Activated T-helper 2 cell treated with anti-CD3 and anti-CD28 coated beads, Interferon-gamma antibody, Interleukin-2, Interleukin-4, amounts not matched to agents 10 μg/mL and 5 μg/mL and 100 μg/mL, durations not matched to agents 14 hours and 24 hours and 36 hours (primary cell): ENCODE measurements at places on chromosomes 12 and 14.
A peak's percentile ranks its signal among the peaks of the same experiment; 100 is the strongest.

DNA sequence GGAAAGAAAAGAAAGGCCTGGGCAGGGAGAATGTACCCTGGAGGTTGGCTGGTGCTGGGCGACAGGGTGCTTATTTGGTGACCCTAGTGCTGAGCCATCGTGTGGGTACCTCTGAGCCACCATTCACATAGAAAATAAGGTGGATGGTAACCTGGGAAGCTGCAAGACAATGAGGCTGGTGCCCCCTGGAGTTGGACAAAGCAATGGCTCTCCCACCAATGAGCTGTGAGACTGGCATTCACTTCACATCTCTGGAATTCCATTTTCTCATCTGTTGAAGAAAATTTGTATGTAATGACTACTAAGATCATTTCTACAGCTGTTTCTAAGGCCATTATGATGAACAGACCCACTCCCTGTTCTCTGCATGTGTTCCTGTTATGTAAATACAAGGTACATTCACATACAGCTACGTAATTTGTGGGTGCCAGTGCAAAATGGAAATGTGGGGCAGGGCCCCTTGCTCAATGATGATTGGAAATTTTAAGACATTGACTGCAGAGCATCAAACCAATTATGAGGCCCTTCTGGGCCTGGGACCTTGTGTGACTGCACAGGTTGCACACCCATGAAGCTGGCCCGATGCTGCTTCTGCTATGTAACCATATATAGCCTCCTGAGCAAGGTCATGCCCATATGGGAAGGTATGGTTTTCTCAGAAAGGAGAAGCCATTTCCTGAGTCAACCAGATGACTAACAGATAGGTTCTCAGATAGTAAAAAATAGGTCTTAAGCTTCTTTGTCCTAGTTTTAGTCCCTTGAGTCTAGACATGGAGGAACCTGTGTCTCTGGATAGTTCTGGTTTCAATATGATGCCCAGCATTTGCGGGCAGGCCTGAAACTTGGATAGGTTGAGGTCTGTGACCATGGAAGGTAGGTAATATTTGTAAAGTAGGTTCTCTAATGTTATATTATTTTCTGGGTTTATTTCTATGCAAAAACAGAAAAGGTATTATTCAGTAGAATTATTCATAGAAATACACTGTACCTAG is 63.4 kb upstream of the IGF1 start:
- DNase-seq: no peak

DNA sequence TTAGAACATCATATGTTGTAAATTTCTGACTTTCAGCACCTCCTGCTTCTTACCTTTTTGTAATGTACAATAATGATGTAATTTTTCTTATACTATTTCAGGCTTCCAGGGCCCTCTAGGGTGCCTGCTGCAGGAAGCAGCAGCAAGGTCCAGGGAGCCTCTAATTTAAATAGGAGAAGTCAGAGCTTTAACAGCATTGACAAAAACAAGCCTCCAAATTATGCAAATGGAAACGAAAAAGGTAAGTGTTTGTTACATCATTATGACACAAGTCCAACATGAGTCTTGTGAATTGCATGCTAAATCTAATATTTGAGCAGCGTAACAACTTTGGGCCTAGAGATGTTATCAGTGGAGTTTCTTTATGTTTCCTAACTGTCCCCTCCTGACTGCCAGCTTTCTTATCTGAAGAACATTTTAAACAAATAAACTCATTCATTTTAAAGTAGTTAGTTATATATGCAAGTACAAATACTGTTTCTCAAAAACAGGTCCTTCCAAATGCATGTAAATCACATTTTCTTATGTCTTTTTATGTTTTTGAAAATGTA is 167.6 kb downstream of the NAV3 start:
- DNase-seq: no peak

GRCh38 chr12:124254126-124254525 is 40.8 kb upstream of the RFLNA start:
- DNase-seq: no peak

DNA sequence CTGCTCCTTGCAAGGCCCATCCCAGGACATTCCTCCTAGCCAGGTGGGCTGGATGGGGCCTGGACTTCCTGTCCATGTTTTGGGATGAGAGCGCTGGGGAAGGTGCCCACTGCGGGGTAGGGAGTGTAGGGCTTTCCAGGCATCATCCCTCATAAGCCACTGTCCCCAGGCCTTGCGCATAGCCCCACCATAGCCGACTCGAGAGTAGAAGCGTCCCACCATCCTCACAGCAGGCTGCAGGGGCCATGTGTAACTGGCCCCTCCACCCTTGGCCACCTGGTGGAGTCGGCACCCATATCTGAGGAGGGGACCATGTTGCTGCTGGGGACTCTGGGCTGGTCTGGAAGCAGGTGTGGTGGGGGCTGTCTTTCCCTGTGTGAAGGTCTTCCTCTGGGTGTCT is 30.5 kb downstream of the SH2B3 start:
- DNase-seq: no peak

DNA sequence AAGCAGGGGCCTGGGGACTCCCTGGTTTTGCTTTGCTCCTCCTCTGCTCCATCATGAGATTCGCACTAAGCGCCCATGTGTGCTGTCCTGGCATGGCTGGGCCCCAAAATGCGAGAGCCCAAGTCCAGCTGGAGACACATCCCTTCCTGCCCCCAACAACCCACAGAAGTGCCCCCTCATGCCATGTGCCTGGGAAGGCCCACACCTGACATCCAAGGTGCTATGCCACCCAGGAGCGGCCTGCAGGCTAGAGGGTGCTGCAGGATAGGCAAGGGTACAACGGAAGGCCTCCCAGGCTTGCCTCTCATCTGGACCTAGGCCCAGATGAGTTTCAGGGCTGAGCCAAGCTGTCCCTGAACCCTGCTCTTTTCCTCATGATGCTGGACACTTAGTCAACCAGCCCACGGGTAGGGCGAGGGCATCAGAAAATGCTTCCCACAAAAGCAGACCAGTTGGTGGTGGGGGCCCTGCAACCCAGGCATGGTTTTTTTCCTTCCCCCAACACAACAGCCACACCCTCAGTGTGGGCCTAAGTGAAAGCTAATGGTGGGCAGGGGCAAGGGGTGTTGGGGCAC is 13.2 kb upstream of the KRT80 start:
- DNase-seq: no peak

- DNase-seq: no peak
Measured at GRCh38 chr12:65631621-65632111, 192.6 kb upstream of the HMGA2 start.

GRCh38 chr14:64722842-64723447 is 18.7 kb downstream of the PLEKHG3 start:
- peak; percentile 22 for DNase-seq

DNA sequence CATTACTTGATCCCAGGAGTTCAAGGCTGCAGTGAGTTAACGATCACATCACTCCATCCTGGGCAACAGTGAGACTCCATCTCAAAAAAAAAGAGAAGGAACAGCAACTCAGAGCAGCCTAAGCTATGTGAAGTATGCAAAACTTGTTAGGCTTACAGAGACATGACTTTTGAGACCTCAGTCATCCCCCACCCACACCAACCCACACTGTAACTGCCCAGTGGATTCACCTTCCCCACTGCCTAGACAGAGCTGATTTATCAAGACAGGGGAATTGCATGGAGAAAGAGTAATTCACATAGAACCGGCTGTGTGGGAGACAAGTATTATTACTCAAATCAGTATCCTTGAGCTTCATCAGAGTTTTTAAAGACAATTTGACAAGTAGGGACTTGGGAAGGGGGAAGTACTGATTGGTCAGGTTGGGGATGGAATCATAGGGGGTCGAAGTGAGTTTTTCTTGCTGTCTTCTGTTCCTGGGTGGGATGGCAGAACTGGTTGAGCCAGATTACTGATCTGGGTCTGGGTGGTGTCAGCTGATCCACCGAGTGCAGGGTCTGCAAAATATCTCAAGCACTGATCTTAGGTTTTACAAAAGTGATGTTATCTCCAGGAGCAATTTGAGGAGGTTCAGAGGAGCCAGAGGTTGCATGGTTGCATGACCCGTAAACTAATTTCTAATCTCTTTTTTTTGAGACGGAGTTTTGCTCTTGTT is 6.2 kb upstream of the WDR89 start:
- DNase-seq: no peak

- DNase-seq: peak; percentile 2
Measured at GRCh38 chr14:99125113-99125512, 146.9 kb downstream of the BCL11B start.
